ENCODE measurements at places on chromosomes 1 and 21.

DNA sequence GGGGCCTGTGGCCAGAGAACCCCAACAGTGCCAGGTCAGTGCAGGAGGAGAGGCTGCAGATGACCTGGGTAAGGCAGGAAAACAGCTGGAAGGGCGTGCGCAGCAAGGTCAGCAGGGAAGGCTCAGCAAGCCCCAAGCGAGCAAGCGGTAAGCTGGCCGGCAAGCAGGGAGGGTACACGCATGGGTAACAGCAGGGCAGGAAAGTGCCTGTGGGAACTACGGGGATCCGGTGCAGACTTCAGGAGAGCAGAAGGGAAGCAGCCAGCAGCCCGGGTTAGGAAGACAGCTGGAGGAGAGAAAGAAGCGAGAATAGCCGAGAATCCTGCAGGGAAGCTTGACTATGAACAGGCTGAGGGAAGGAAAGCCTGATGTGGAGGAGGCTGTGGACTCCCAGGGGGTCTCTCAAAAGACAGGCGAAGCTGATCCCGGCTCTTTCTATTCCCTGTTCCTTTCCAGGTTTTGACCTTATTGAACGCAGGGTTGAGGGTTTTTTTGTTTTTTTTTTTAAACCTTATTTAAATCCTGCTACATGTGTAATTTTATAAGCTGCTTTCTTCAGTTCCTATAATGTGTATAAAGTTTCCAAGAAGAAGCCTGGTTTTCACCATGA lies 20.9 kb downstream of the UMODL1 start:
- no peak for DNase-seq

- no peak for DNase-seq
Measured at GRCh38 chr1:8239039-8239305, 78.9 kb upstream of the SLC45A1 start.

DNA sequence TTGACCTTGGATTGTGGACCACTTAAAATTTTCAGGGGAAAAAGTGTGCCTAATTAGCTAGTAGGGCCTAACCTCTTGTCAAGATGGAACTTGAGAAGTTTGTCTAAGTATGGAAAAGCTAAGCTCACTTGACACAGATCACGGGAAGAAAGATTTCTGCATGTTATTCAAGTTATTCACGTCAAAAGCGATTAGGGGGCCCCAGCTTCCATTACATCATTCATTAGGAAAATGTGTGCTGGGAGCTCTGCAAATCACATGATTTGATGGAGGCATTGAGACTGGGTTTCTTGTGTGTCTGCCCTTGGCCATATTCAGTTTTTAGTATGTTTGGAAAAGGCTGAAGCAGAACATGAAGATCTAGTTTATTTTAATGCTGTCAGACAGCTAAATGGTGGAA lies 15.5 kb upstream of the POGZ start:
- no peak for DNase-seq

GRCh38 chr1:223219318-223219635 lies 76.2 kb upstream of the TLR5 start:
- DNase-seq = no peak

DNA sequence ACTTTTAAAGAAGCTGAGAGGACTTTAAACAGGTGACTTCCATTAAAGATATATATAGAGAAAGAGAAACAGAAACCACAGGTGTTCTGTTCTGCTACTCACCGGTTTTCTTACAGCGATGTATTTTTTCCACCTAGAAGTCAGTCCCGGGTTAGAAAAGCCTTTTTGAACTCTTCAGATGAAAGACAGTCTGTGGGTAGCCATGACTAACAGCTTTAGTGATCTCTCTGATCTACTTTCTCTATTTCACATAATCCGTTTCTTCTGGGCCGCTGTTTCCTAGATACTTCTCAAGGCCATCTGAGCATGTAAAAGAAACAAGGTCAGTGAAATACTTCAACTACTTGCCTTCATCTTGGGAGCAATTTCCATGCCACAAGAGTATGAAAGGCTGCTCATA lies 25.1 kb downstream of the WDR64 start:
- no peak for DNase-seq
